ENCODE measurements at places on chromosomes 3 and 15.
A peak's percentile ranks its signal among the peaks of the same experiment; 100 is the strongest.

DNA sequence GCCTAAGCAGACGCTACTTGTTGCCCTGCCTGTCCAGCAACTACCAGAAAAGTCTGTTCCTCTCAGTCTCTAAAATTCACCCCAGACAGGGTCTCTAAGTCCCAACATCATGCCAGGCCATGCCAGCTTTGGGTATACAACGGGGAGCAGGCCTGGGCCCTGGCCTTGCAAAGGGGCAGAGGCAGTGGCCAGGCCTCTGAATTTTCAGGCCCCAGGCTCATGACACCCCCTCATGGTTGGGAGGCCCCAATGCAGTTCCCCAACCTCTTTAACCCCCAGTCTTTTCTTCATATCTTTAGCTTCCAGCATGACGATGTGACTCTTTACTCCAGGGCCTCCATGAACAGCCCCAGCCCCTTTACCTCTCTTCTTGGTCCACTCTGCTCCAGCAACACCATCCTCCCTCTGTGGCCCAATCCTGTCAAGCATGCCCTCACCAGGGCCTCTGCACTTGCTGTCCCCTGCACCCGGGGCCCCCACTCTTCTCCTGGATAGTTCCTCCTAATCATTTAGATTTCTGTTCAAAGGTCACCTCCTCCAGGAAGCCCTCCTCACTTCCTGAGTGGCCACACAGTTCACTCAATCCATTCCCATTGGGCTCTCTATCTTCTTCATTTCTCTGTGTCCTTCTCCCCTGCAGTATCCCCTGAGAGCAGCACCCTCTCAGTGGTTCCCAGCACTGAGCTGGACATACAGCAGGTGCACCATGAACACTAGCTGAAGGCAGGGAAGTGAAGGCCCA, 4.8 kb downstream of the IQSEC1 start:
- no peak for DNase-seq

DNA sequence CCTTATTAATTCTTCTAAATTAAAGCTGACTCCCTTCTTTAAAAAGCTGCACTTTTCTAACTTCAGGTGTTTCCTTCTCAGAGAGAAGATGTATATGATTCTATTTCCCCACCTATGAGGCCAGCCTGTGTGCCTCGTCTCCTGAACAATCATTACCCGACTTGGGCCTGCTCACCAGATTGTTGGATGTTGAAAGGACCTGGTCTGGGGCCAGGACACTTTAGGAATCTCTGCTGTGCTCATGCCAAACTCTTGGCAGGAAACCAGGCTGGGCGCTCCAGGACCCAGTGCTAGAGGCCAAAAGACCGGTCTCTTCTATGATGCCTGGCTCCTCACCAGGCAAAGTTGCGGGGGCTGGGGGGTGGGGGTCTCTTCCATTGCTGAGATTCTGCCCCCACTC, 16.9 kb upstream of the LRRC31 start:
- DNase-seq: no peak

GRCh38 chr15:59668556-59668955, 11.2 kb upstream of the GTF2A2 start:
- no peak for DNase-seq

DNA sequence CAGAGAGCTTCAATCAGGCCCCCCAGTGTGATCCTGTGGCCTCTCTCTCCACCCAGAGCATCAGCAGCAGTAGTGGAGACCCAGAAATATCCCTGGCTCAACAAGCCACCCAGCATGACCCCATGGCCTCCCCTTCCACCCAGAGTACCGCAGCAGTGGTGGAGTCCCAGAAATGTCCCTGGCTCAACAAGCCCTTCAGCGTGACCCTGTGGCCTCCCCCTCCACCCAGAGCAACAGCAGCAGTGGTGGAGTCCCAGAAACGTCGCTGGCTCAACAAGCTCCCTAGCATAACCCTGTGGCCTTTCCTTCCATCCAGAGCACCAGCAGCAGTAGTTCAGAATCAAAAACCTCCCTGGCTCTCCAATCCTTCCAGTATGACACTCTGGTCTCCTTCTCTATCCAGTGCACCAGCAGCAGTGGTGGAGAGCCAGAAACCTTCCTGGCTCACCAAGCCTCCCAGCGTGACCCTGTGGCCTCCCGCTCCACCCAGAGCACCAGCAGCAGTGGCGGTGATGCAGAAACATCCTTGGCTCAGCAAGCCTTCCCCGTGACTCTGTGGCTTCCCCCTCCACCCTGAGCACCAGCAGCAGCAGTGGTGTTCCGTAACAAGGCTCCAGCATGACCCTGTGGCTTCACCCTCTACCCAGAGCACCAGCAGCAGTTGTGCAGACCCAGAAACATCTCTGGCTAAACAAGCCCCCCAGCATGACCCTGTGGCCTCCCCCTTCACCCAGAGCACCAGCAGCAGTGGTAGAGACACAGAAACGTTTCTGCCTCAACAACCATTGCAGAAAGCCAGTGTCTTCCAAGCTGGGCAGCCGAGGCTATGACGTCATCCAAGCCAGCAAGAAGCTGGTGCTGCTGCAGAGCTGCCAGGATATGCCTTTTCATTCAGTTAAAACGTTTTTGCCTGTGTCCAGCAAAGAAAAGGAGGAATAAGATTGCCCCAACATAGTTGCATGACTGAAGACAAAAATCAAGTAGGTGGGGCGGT, 61.3 kb upstream of the TAMM41 start:
- no peak for DNase-seq

DNA sequence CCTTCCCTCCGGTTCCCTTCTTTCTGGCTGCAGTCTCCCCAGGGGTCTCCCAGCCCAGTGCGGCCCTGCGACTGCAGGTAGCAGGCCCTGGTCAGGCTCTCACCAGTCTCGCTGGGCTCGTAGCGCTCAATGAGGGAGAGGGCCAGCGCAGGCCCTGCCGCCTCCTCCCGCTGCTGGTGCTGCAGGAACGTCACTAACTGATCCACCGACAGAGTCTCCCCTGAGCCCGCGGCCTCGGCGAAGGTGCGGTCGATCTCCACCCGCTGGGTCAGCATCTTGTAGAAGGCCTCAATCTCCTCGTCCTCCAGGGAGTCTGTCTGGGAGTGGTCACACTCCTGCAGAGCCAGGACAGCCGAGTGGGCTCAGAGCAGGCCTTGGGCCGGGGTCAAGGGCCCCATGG, 18.3 kb downstream of the PLCD1 start:
- DNase-seq: no peak

- peak; percentile 96 for DNase-seq
Measured at GRCh38 chr3:183884427-183885296, at the start of gene PARL. PARL (minus strand) TSS chr3:183884880; CDS start chr3:183884846, 34 bp downstream.

- DNase-seq: no peak
Measured at GRCh38 chr15:33956397-33956796, 11.9 kb upstream of the CHRM5 start.

GRCh38 chr3:53659996-53660395, 165.6 kb downstream of the CACNA1D start:
- DNase-seq: no peak

DNA sequence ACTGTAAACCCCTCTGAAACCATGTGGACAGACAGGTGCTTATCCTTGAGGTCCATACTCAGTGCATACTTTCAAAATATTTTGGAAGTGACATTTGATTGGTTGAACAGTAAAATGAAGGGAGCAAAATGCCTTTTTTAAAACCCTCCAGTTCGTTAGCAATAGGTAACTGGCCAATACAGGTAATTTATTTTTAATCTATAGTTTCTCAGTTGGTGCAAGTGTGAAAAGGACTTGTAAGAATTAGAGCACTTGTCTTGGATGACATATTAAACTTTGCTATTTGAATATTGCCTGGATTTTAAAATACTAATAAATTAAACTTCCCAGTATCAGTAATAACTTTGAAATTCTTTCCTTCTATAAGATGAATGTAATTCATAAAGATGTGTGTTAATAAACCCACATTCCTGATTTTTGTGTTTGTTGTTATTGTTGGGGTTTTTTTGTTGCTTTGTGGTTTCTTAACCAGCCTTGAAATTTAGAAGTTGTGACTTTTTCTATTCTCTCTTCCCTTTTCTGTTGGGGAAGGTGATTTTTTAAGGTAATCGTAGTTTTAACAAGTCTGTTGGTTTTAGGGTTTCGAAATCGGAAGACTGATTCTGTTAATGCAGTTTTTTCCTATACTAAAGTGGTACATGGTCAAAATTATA, 90.0 kb downstream of the STT3B start:
- DNase-seq: no peak

DNA sequence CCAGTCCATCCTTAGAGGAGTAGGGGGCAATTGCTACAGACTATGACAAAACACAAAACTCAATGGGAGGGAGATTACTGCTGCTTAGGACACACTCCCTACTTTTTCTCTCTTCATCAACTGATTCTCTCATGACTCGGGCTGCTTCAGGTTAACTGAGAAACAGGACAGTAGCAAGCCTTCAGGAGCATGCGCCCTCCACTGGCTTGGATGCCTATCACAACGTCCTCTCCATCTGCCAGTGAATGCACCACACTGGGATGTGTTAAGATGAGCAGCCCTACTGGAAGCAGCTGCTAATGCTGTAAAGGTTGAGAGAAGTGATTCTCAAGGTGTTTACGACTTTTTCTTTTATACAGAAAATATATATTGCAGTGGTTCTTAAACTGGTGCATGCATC, 542.3 kb downstream of the EDEM1 start:
- DNase-seq: no peak

DNA sequence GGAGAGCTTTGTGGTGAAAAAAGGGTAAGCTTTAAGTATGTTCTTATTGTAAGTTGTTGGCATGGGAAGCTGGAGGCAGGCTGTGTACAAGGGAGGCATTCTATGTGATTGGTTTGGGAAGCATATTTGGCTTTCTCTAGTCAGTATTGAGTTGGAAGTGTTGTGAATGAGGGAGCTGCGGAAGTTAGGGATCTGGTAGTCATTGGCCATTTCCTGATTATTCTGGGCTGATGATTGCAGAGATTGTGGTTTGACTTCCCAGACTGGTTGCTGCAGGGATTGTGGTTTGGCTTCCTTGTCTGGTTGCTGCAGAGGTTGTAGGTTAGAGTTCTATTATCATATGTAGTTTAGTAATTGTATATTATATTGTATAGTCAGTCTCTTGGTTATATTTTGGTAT, 21.0 kb downstream of the STXBP5L start:
- no peak for DNase-seq

GRCh38 chr15:68511073-68511991, 67.5 kb upstream of the CORO2B start:
- DNase-seq: no peak

DNA sequence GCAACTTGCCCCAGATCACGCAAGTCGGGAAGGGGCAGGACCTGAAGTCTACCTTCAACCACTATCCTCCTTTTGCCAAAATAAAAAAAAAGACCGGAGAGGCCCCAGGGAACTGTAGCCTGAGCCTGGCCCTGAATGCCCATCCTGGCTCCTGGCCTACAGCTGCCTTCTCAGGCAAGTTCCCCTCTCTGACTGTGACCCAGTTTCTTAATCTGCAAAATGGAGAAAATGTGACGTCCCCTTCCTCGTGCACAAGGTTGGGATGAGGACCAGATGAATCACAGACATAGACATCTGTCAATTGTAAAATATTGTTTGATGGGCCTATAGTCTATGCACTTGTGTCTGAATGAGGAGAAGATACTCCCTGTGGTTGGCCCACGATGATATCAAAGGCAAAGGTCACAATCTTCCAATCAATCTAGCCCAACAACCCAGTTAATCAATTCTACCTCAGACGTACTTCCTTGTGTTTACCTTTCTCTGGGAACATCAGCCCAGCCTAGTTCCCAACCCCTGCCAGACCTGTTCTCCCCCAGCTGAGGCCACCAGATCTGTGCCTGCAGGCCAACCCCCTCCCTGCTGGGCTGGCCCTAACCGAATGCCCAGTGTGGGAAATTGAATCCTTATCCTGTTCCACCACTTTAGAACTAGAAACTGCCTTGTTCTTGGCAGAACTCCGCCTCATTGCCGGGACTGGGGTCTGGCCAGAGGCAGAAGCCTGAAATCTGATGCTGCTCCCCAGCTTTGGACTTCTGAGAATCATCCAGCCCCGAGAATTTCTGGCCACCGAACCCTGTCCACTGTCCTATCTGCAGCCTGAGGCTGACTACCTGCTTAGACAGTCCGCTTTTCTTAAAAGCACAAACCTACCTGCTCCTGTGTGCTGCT, 101.8 kb upstream of the LIPC start:
- DNase-seq: no peak

DNA sequence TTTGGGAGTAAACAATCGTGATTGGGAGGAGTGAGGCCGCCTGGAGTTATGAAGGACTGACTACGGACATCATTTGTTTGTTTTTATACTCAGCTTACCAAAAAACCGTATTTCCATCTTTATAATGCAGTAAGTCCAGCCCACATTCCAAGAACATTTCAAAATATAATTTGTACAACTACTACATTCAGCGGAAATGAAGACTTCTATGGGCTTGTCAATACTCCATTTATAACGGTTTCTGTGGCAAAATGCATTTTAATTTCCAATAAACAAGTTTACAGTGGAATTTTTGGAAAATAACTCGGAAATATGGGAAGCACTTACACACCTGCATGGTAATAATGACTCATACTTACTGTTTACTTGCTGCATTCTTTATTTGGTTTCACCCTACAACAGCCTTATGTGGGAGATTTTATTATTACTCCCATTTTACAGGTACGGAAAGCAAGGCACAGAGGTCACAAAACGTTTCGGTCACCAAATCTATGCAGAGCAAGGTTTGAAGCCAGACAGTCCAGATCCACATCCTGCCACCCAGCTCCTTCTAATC, 62.3 kb downstream of the LDHAL6B start:
- DNase-seq: no peak

GRCh38 chr3:33103480-33103879, 6.5 kb upstream of the GLB1 start:
- no peak for DNase-seq

DNA sequence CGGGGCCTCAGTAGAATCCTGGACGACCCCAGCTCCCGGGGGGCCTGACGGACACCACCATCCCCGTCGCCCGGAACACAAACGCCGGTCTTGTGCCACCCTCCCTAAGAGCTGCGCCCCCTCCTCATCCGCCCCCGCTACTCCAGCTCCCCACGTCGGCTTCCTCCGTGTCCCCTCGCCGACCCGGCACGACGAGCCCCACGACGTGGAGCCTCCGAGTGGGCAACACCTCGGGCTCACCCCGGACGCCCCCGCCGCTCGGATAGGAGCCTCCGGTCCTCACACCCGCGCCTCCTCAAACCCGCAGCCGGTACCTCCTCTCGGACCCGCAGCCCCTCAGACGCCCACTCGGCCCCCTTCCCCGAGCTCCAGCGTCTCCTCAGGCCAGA, 525 bp downstream of the NPTN start:
- no peak for DNase-seq

GRCh38 chr3:22245811-22246583, 495.0 kb upstream of the ZNF385D start:
- DNase-seq: no peak

DNA sequence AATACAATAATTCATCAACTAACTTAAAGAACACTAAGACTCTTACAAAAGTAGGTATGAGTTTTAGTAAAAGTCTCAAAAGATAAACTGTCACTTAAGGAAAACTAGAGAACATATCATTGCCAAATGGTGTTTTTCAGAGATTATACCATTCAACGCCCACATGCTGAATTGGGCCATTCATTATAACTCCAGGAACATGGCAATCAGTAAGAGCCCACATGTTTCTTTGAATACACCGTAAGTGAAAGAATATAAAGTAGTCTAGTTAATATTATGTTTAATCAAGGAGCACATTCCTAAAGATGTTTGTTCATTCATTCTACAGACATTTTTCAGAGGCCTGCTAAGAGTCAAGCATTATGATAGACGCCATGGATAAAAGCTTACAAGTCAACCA, 22.9 kb downstream of the B3GNT5 start:
- no peak for DNase-seq

- no peak for DNase-seq
Measured at GRCh38 chr3:25768851-25769250, 14.4 kb downstream of the NGLY1 start.
